ENCODE measurements at places on chromosomes 1 and 21.

GRCh38 chr1:200873671-200874397 lies 1.1 kb downstream of the GPR25 start:
- no peak for DNase-seq

DNA sequence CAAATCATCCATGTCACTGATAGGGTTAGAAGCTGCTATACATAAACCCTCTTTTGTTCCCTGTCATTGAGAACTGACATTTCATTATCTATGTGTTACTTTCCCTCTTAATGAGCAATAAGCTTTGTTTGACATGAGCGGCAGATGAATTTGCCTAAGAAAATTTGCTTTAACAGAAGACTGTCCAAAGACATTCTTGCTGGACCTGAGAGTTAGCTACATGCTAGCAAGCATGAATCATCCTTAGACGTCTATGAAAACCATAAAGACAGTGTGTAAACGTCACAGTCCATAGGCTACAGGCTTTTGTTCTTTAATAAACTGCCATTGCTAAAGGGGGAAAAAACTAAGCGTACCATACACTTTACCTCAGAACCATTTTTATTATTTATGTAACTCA lies 73.1 kb downstream of the TNFSF4 start:
- no peak for DNase-seq

GRCh38 chr1:35640380-35641232 lies 720 bp downstream of the PSMB2 start:
- no peak for DNase-seq

DNA sequence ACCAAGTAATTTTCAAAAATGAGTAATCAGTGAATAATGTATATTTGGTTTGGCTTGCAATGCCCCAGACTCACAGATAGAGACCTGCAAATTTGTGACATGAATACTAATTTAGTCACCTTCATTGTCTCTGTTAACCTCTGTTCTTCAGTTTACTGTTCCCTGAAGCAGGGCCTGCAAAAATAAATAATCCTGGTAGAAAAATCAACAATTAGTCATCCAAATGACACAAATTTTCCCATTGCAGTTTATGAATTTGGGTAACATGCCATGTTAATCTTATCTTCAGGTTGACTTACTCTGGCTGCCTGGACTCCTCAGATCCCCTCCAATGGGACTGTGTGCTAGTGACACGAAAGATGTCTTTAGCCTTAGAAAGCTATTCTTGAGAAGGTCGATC lies 289.5 kb downstream of the PAPPA2 start:
- DNase-seq: no peak

DNA sequence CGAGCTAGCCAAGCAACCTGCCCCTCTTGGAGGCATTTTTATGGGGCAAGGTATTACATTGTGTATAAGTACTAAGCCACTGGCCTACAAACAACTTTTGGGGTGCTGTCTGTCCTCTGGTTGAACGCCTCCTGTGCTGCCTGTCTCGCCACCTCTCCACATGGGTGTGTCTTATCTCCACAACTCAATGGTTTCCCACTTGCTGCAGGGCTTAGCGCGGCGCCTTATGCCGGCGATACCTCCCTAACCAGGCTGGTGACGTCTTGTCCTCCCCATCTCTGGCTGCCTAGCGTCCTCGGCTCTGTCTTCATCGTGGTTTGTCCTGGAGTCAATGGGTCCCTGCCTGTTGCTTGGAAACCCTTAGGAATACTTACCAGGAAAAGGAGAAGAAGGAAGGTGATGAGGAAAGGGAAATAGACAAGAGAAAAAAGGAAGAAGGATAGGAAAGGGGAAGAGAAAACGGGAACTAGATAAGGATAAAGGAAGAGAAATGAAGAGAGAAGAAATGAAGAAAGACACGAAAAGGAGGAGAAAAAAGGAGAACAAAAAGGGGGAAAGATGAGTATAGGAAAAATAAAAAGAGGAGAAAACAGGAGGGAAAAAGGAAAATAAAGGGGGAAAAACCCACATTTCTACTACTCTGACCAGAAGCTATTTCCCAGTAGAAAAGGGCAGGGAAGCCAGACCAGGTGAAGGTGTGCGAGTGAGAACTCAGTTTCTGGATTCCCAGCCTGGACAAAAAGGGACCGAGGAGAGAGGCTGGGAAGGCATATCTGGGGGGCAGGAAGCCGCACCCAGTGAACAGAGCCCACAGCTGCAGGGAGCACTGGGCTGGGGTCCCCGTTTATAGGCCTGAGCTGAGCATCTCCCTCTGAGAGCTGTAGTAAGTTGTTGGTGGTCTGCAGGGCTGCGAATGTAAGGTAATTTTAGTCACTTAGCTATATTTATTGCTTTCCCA lies 86.2 kb downstream of the CLIC6 start:
- no peak for DNase-seq
